ENCODE measurements at places on chromosomes 5 and 9. TPM values are rescaled to one million over a fixed set of nuclear protein-coding genes. Genes with fewer than 3 reads are reported as not detected.

Gene DIMT1
- 25.4 TPM for total RNA-seq

Gene DRD1
- not detected for total RNA-seq

Gene LHX3
- total RNA-seq = not detected

Gene LHX6
- not detected for total RNA-seq

GRCh38 chr5:135425641-135426040, 21.5 kb downstream of the DCANP1 start:
- no peak for DNase-seq

- DNase-seq = no peak
Observed at GRCh38 chr9:87300915-87301314, 196.8 kb upstream of the DAPK1 start.

DNA sequence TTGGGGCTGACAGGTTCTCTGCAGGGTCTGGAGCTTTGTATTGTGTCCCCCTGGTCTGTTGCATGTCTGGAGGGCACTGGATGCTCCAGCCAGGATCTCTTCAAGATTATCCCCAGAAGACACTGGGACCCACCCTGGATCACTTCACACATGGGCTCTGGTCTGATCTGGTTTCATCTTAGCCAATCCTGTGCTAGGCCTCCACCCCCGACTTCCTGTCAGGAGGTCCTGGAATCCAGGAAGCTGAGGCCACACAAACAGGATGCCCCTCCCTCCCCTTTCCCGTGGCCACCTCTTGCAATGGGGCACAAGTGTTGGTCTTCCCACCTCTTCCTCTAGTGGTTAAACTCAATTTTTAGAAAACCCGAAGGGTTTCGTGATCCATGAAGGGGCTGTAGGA, 242.6 kb upstream of the MVB12B start:
- no peak for DNase-seq

DNA sequence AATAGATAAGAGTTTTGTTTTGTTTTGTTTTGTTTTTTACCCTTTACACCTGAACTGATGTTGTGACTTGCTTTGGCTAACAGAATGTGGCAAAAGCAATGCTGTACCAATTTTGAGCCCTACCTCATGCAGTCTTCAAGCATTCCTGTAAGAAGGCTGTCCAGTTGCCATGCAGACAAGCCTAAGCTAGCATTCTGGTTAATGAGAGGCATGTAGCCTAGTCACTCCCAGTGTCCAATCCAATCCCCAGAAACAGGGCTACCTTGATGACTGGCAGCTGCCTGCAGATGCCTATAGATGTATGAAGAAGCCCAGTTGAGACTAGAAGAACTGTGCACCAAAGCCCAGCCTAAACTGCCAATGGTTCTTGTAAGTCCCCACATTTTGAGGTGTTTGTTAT, 9.4 kb upstream of the EFNA5 start:
- no peak for DNase-seq

DNA sequence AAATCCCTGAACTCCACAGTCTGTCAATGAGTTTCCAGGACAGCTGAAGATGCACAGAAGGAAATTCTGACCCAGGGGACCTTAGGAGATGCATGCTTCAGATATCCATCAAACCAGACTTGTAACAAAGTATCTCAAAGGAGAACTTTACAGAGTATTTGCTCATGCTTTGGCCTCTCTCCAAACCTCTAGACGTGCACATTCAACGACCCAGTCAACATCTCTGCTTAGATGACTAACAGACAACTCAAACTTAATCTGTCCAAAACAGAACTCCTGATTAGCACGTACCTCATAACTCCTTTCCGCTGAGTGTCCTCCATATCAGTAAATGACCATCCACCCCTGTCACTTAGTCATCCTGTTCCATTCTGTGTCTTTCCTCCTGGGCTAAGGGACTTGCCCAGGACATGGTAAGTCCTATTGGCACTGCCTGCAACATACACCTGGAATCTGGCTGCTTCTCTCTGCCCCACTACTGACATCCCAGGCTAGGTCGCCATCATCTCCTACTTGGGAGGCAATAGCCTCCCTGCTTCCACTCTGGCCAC, 107.4 kb downstream of the LMNB1 start:
- no peak for DNase-seq

GRCh38 chr9:116124472-116125040, 29.0 kb upstream of the PAPPA start:
- no peak for DNase-seq

Measured in T-cell (primary cell).